Cortex of kidney (tissue), 1 donor: ENCODE measurements at places on chromosomes 6 and 20.

DNA sequence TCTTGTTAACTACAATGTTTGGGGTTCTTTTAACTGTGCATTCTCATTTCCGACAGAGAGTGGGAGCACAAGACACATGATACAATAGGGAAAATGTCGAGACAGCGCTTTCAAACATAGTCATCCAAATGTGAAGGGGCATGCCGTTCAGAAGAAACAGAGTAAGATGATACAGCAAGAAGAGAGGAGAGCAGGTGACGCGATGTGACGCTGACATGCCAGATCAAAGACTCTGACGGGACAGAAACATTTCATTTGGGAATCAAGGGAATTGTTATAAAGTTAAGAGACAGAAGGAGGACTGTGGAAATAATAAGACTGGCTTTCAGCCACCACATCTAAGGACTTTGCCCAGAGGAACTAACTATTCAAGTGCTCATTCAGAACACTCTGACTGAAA, 117.4 kb downstream of the FAXC start:
- no peak for DNase-seq

- no peak for DNase-seq
Observed at GRCh38 chr6:7264041-7264440, 49.0 kb downstream of the SSR1 start.

- DNase-seq: no peak
Observed at GRCh38 chr6:169212436-169212835, 41.2 kb downstream of the THBS2 start.

- no peak for DNase-seq
Observed at GRCh38 chr6:77217896-77218295, 245.4 kb downstream of the HTR1B start.

DNA sequence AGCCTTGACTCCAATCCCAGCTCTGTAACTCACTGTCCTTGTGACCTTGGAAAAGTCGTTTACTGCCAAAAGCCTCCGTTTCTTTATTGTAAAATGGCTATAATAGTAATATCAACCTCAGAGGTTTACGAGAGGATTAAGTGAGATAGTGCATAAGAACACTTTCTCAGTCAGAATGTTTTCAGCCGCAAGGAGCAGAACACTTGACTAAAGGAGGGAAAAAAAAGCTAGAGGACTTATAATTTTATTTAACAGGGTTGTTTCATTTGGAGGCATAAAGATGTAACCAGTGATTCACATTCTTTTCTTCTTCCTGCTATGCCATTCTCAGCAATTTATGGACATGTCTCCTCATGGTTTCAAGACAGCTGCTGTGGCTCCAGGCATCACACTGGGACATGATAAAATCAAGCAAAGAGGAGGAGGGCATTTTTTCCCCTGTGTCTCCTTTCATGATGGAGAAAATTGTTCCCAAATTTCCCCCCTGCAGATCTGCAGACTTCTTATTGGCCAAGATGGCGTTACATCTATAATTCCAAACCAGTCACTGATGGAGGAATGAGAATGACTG, 143.0 kb upstream of the PTPN1 start:
- DNase-seq: no peak

GRCh38 chr6:169811072-169811471, 59.6 kb downstream of the ERMARD start:
- DNase-seq: no peak

GRCh38 chr6:84280030-84280429, 52.6 kb upstream of the CEP162 start:
- DNase-seq: no peak
